AG09309 (cell line): ENCODE measurements at places on chromosomes 5 and 9.

- no peak for DNase-seq
These were observed 147.2 kb downstream of the PCSK5 start for GRCh38 chr9:76037587-76038225.

DNA sequence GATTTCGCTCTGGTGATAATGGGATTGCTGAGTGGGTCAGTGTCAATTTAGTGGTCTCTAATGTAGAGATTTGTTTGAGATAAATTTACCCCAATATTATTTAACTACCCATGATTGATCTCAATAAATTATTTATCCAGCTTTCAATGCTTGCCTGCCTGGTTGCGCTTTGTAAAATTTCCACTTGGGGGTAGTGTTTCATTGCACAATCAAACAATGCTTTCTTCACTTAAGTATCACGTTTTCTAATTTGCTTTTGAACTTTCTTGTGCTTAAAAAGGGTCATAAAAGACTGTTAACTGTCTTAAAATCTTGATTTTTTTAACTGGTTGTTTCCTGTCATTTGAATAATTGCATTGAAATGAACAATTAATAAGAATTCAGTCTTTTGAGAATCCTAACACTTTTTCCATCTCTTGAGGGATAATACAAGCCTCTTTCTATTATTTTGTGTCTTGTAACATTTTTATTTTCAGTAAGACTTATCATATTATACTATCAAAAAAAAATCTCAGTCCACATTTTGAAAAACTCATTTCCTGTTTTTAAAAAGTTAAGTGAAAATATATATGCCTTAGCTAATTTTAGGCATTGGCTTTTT lies 18.7 kb downstream of the HSD17B4 start:
- DNase-seq, result no peak

GRCh38 chr5:139399501-139400121 lies 4.3 kb downstream of the SPATA24 start:
- DNase-seq, result no peak

- DNase-seq, result no peak
These were observed 217.5 kb upstream of the ACTBL2 start for GRCh38 chr5:57700072-57700471.

DNA sequence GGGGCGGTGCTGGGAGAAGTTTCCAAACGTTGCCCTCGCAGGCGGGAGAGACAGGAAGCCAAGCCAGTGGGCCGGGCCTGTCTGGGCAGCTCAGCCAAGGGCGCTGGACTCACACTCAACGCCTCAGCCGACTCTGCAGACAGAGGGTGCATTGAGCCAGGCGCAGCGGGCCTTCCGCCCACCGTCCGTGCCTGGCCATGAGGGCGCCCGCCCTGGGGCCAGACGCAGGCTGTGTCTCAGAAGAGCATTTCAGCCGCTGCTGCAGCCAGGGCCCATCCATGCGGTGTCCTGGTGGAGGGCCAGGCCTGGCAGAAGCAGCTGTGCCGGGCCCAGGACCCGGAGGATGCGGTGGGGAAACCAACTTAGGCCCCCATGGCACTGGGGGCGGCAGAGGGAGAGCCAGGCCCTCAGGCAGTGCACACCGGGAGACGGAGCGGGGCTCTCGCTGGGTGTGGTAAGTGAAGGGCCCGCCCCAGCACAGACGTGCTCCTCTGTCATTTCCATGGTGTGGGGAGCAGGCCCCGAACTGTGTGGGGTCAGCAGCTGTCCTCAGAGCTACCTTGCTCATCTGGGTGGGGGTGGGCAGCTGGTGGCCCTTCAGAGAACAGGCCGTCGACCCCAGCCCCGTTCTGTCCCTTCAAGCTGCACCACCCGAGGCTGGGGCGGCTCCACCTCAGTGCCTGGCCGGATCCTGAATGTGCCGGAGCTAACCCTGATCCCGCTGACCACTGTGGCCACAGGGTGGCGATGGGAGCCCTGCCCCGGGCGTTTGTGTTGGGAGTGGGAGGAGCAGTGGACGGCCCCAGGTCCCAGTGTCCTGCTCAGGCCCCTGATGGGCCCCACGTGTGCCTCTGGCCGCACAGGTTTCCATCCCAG lies 18.0 kb downstream of the DNLZ start:
- no peak for DNase-seq

GRCh38 chr9:13879981-13880380 lies 434.0 kb downstream of the NFIB start:
- no peak for DNase-seq

DNA sequence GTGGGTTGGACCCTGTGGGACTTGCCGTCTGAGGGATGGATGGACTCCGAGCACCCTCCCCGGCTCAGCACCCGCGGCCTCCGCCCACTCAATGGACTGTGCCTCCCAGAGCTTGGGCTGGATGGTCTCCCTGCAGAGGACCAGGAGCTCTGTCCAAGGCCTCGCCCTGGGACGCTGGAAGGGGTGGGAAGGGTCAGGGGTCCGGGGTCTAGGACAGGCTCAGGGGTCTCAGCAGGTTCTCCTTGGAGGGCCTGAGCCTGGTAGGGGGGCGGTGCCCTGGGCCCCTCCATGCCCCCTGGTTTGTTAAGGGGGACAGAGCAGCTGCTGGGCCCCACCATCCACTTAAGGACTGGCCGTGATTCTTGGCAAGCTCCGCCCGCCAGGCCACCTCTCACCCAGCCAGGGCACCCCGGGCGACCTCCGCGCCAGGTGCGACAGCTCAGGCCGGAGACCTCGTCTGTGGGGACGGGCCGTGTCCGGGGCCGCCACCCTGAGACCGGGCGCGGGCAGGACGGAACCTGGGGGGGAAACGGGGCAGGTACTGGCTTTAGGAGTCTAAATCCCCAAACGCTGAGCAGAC lies 29.2 kb downstream of the EXOC3 start:
- DNase-seq, result no peak

- no peak for DNase-seq
These were observed 94.2 kb downstream of the ADAMTS19 start for GRCh38 chr5:129554134-129554904.

- DNase-seq, result no peak
These were observed 104.0 kb downstream of the NUDT12 start for GRCh38 chr5:103458497-103459040.
